ENCODE measurements at places on chromosomes 16 and 17. TPM values are rescaled to one million over a fixed set of nuclear protein-coding genes. Genes with fewer than 3 reads are reported as not detected.

The LRRC37A3 gene
- 13.7 TPM for total RNA-seq

The SLC35G6 gene
- not detected for total RNA-seq

The ACSM2A gene
- total RNA-seq = not detected

The ADAP2 gene
- total RNA-seq = 0.76 TPM

The NTN3 gene
- 0.87 TPM for total RNA-seq

The CSH1 gene
- not detected for total RNA-seq

The SPATA22 gene
- not detected for total RNA-seq

The BCAR1 gene
- 53.9 TPM for total RNA-seq

The RDM1 gene
- 15.5 TPM for total RNA-seq

The C17orf107 gene
- 3.1 TPM for total RNA-seq

The TBC1D10B gene
- total RNA-seq = 85.0 TPM

The CHTF8 gene
- total RNA-seq = 161 TPM

The KRTAP4-4 gene
- total RNA-seq = not detected

The ACAP1 gene
- 28.5 TPM for total RNA-seq

The ACLY gene
- total RNA-seq = 106 TPM

The GNG13 gene
- not detected for total RNA-seq

The RHBDL3 gene
- total RNA-seq = 0.25 TPM

The RNF167 gene
- total RNA-seq = 122 TPM

The WFDC1 gene
- total RNA-seq = not detected

The GNAO1 gene
- total RNA-seq = 3.9 TPM

The KRTAP4-3 gene
- total RNA-seq = not detected

The KRTAP4-1 gene
- total RNA-seq = not detected

The DNAH2 gene
- 10.6 TPM for total RNA-seq

The GPATCH8 gene
- total RNA-seq = 39.4 TPM

The MEFV gene
- not detected for total RNA-seq

The TBC1D3E gene
- not detected for total RNA-seq

The ITGB3 gene
- 0.31 TPM for total RNA-seq

The BAIAP3 gene
- 47.3 TPM for total RNA-seq

The TRIM65 gene
- total RNA-seq = 27.1 TPM

The CDT1 gene
- total RNA-seq = 95.4 TPM

The PRSS36 gene
- 6.8 TPM for total RNA-seq

The ACE gene
- 1.4 TPM for total RNA-seq

The ABI3 gene
- total RNA-seq = not detected

The EME1 gene
- 18.2 TPM for total RNA-seq

The UBE2G1 gene
- 104 TPM for total RNA-seq

The NACA2 gene
- not detected for total RNA-seq
